Caco-2 (cell line): ENCODE measurements at places on chromosomes 12 and 14.

DNA sequence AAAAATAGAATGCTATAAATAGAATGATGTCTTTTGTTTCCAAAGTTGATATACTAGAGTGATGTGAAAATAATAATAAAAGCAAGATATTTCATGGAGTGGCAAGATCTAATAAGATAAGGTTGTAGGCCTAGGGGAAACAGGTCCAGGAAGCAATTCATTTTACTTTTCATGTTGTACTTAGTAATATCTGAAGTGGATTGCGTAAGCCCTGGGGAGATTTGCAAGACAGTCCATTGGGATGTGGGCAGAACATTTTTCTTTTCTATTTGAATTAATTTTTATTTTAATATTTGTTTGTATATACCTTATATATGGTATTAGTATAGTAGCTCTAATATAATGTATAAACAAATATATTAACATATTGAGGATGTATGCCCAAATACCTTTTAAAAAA lies 7.5 kb downstream of the NUBPL start:
- no peak for DNase-seq

- no peak for DNase-seq
These were observed 1.4 kb upstream of the RACGAP1 start for GRCh38 chr12:50026691-50027090.

GRCh38 chr12:78194448-78194847 lies 363.8 kb downstream of the NAV3 start:
- DNase-seq, result no peak

GRCh38 chr14:22976620-22977433 lies 5.5 kb downstream of the AJUBA start:
- DNase-seq, result peak; percentile 86

GRCh38 chr12:50442178-50442908 lies 41.7 kb downstream of the LARP4 start:
- DNase-seq, result no peak
